Cerebellum (tissue), 4 donors: ENCODE measurements at places on chromosomes 2 and 18. TPM values are rescaled to one million over a fixed set of nuclear protein-coding genes. Genes with fewer than 3 reads are reported as not detected.

DNA sequence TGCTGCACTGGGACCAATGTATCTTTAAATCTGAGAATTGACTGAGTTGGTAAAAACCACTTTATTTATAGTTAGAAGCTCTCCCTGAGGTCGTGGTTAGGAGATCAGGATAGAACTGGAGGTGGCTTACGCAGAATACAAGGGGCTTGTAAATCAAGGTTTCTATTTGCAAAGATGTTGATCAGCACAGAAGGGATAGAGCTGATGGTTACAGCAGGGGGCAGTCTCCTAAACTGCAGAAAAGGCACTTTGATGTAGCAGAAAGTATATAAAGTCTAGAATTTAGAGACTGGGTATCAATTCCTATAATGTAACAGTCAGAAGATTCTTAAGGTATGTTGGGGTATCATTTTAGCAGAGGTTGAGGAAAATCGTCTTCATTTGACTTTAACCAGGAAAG is 25.2 kb upstream of the ACVR1 start:
- DNase-seq = no peak

GRCh38 chr2:64504774-64505720 is 19.1 kb upstream of the AFTPH start:
- DNase-seq = no peak

DNA sequence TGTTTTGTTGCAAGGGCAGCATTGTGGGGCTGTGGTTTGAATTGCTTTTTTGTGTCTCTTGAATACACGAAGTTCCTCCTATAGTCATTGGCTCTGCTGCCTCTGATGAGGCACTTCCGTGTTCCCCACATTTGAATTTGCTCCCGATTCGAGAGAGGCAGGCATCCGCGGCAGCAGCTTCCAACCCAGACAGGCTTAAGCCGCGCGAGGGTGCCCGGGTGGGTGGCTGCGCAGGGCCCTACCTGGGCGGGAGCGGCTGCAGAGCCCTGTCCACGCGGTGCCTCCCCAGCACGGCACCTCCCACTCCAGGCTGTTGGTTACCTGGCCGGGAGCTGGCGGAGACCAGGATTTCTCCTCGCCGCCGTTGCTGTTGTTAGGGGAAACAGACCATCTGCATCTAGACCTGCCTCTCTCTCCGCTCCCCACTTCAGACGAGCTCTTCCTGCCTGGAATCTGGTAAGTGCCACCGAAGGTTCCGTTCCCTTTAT is 151.3 kb downstream of the NEDD4L start:
- DNase-seq = peak; percentile 74

DNA sequence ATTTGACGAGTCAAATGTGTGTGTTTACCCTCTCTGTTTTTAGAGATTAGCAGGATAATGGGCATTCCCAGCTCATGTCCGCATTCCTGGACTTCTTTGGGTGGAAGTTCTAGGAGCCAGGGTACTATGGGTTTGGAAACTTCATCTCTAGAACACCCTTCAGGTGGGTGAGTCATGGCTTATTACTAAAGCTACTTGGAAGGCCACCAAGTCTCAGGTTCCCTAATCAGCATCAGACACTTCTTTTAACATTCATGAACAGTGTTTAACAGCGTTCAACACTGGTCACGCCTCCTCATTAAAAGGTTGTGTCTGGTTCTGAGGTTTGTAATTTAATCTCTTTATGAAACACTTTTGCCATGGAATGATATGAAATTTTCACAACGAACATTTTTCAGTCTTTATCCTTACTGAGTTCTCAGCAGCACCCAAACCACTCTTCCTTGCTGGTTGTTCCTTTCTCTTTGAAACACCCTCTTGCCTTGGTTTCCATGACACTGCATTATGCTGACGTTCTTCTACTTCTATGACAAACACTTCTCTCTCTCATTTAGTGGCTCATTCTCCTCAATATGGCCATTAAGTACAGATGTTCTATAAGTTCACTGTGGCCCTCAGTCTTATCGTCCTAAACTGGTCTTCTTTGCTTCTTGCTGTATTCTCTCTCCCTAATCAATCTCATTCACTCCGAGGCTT is 49.3 kb downstream of the MMADHC start:
- DNase-seq = no peak

- no peak for DNase-seq
Measured at GRCh38 chr2:164928101-164928673, 27.1 kb downstream of the SLC38A11 start.

GRCh38 chr2:167293943-167294775 is 405.9 kb downstream of the XIRP2 start:
- peak; percentile 8 for DNase-seq

- DNase-seq = no peak
Measured at GRCh38 chr2:170218931-170219330, 41.0 kb downstream of the MYO3B start.

GRCh38 chr2:165618806-165619205 is 149.3 kb downstream of the CSRNP3 start:
- DNase-seq = no peak

- DNase-seq = peak; percentile 21
Measured at GRCh38 chr2:233053928-233054784, 6.0 kb upstream of the INPP5D start.

DNA sequence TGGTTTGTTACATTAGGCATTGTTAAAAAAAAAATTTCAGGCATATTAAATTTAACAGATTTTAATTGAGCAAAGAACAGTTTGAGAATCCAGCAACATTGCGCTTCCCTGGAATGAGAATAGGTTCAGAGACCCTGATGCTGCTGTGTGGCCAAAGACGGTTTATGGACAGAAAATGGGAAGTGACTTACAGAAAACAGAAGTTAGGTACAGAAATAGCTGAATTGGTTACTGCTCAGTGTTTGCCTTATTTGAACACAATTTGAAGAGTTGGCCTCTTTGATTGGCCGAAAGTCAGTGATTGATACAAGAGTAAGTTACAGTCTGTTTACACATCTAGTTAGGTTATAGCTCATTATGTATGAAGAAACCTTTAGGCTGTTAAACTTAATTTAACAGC is 6.0 kb upstream of the NEDD4L start:
- no peak for DNase-seq

- DNase-seq = no peak
Measured at GRCh38 chr2:199590321-199591203, 132.8 kb upstream of the SATB2 start.

GRCh38 chr2:134693359-134694330 is 25.2 kb downstream of the TMEM163 start:
- no peak for DNase-seq

GRCh38 chr2:38146275-38146906 is 70.4 kb upstream of the CYP1B1 start:
- DNase-seq = no peak

GRCh38 chr2:11746807-11747459 is 501 bp downstream of the LPIN1 start:
- DNase-seq = peak; percentile 36

DNA sequence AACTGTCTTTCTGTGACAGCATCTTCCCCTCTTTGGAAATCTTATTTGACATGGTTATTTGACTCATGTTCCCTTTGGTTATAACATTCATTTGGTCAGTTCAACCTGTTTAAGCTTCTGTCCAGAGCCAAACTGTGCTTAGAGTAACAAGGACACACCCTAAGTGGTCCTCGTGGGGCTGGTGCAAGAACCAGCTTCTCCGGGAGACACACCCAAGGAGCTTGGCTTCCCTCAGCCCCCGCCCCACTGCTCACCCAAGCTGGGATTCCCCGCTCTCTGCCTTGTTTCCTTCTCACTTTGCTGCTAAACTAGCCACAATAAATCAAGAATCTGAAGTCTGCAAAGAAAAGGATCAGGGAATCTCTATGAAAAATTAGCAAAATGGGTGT is 1.4 kb downstream of the SCYGR3 start:
- DNase-seq = no peak

GRCh38 chr2:74893332-74893731 is 59.4 kb downstream of the HK2 start:
- no peak for DNase-seq

- DNase-seq = no peak
Measured at GRCh38 chr2:156437272-156437930, 1.2 kb downstream of the GPD2 start.

Gene KLHL29
- 34.0 TPM for total RNA-seq

Gene UGT1A8
- total RNA-seq = not detected

Gene EVA1A
- 0.36 TPM for total RNA-seq

Gene GRHL1
- total RNA-seq = 17.2 TPM

Gene EGR4
- 0.09 TPM for total RNA-seq

Gene CD207
- not detected for total RNA-seq

Gene NAT8
- not detected for total RNA-seq

Gene CYP27C1
- total RNA-seq = 1.1 TPM

Gene ALPI
- total RNA-seq = not detected

Gene USP34
- total RNA-seq = 246 TPM

Gene SCN7A
- 4.9 TPM for total RNA-seq

Gene NOSTRIN
- 8.7 TPM for total RNA-seq

Gene C18orf54
- 12.1 TPM for total RNA-seq

Gene NTSR2
- total RNA-seq = 1.7 TPM
